ENCODE measurements at places on chromosomes 4 and X. TPM values are rescaled to one million over a fixed set of nuclear protein-coding genes. Genes with fewer than 3 reads are reported as not detected.

DNA sequence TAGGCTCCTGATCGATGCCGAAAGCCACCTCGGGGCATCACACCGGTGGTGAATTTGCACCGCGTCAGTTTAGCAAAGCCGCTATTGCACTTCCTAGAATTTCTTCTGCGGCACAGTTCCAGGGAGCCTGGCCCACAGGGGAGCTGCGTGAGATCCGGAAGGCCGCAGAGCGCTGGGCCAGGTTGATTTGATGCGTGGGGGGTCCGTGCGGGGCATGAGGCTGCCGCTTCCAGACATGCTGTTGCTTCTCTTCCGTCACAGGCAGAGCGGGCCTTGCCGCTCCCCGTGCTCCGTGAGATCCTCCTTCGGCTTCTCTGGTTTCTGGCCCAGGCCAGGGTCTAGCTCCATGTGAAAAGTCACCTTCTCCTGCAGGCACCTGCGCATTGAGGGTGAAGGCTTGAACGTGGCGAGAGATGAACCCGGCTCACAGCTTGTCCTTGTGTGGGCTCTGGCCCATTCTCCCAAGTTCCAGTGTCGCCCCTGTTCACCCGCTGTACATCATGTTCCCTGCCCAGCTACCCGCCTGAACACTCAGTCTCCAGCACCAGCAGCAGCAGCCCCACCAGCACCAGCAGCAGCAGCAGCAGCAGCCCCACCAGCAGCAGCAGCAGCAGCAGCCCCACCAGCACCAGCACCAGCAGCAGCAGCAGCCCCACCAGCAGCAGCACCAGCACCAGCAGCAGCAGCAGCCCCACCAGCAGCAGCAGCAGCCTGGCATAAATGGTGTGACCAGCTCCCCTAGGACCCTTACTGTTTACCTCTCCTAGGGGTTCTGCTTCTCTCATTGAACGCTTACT, 131.2 kb downstream of the TRIML1 start:
- DNase-seq = no peak

GRCh38 chrX:70916754-70917153, 8.2 kb upstream of the TEX11 start:
- DNase-seq = no peak

DNA sequence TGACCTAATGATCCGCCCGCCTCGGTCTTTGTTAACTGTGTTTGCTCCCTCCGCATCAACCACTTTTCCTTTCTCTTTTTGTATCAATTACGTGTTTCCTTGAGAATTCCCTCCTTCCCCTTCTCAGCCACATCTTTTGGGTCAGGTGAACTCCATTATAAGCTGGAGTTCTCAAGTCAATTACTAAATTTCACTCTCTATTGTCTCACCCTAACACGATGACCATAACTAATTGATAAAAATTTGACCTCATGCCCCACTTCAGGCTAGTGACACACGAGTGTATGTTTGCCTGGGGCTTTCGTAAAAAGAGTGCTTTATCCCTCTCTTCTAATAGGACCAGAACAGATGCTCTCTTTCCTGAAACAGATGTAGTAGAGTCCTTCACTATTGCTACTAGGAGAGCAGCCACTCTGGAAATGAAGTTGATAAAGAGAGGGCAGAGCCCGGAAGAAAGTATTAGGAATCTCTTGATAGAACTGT, 403.6 kb upstream of the ANXA10 start:
- DNase-seq = no peak

DNA sequence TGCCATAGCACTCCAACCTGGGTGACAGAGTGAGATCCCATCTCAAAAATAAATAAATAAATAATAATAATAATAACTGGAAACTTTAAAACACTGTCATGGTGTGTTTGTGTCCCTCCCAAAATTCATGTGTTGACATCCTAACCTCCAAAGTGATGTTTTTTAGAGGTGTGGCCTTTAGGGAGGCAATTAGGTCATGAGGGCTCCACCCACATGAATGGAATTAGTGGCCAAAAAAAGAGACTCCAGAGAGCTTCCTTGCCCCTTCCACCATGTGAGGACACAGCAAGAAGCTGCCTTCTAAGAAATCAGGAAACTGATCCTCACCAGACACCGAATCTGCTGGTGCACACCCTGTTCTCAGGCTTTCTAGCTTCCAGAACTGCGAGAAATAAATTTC, 23.8 kb upstream of the RAPGEF2 start:
- no peak for DNase-seq

GRCh38 chr4:21765810-21766407, 182.7 kb downstream of the KCNIP4 start:
- DNase-seq = no peak

DNA sequence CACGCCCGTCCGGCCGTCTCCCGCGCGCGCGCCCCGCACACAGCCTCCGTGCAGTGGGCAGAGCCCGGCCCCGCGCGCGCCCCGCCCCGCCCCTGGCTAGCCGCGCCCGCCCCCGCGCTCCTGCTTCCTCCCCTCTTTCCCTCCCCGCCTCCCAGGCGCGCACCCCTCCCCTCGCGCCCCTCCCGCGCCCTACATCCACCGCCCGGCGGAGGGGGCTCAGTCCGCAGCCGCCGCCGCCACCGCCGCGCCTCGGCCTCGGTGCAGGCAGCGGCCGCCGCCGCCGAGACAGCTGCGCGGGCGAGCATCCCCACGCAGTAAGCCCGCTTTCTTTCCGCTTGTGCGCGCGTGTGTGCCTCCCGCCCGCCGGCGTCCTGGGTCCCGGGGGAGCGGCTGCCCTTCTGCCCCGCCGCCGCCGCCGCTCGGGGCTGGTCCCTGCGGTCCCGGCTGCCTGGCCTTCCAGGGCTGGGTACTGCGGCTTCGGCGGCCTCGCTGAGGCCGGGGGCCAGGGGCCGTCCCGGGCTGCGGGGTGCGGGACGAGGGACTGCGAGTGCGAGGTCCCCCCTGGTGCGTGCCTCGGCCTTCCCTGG, at the start of gene FHL1:
FHL1 (plus strand) TSS at position 219 of the 587 bp plus-strand sequence.
- peak; percentile 91 for DNase-seq

DNA sequence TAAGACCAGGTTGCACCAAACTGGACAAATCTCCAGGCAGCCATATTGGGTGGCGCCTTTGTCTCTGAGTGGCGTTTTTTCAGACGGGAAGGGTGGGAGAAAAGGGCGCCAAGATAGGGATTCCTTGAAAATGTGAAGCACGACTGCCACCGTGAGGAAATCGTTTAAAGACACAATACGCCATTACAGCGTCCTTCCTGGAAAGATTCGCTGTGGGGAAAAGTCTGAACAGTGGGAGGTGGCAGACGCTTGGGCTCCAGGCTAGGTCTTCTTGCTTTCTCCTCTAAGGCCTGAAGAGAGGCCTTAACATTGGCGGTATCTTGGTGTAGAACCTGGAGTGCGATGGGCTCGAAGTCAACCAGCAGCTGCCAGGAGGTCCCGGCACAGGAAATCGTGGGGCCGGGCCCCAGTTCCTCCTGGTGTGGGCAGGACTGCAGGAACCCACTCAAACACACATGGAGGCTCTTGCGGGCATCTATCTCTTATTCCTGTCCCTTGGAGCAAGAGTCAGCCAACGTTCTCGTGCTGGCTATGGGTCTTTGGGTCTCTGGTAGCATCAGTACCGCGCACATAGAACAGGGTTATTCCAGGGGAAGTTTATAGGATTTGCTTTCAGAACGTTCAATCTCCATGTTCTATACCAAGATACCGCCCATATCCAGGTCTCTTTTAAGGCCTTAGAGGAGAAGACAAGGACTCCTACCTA, 208.8 kb downstream of the OR13H1 start:
- peak; percentile 85 for DNase-seq

DNA sequence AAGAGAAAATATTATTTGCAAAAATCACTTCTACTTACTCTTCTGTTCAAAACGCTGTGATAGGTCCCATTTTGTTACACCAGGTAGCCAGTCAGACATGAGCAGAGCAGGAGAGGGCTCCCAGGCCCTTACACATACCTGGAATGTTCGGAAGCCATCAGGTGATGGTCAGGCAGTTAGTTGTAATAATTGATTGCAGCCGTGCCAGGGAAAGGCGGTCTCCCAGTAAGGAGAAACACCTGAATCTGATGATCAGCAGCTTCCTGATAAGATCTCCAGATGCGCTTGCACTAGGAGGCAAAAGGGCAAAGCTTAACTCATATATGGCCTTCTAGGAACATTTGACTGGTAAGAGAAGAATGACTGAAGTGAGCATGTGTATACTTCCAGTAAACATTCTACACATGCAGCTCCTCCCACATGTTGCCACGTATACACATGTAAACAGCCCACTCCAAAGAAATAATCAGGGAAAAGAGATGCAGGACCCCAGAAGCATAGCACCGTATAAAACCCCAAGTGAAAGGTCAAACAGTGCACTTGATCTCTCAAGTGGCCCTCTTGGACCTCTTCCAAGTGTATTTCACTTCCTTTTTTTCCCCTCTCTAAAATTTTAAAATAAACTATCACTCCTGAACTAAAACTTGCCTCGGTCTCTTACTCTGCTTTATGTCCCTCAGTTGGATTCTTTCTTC, 1338.0 kb downstream of the FSTL5 start:
- no peak for DNase-seq

DNA sequence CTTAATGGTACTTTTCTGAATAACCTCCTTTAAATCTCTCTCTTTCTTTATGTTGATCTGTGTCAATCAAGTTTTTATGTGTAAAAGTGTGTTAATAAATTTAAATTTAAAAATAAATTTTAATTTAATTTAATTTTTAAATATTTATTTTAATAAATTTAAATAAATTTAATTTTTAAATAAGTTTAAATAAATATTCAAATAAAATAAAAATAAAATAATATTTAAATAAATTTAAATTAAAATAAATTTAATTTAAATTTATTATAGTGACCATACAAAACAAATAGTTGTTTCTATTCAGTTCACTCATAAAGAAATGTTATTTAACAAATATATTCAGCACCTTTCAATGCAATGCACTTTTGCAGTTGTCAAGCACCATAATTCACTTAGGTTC, 146.9 kb downstream of the GRID2 start:
- DNase-seq = no peak

- no peak for DNase-seq
Measured at GRCh38 chr4:38669208-38669607, 5.2 kb downstream of the KLF3 start.

- DNase-seq = no peak
Measured at GRCh38 chr4:56657128-56657527, 24.0 kb downstream of the HOPX start.

DNA sequence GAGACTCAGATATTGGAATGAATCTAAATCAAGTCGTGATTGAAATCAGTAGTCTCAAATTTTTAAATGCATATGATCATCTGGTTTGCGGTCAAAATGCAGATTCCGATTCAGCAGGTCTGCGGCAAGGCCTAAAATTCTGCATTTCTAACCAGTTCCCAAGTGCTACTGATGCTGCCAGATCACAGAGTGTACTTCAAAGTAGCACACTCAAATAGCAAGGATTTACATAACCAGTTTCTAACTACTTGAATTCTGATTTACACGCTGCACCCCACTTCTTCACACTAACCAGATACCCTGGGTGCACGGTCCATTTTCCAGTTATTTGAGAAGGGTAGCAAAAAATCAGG, 752 bp downstream of the MBTPS2 start:
- DNase-seq = no peak

DNA sequence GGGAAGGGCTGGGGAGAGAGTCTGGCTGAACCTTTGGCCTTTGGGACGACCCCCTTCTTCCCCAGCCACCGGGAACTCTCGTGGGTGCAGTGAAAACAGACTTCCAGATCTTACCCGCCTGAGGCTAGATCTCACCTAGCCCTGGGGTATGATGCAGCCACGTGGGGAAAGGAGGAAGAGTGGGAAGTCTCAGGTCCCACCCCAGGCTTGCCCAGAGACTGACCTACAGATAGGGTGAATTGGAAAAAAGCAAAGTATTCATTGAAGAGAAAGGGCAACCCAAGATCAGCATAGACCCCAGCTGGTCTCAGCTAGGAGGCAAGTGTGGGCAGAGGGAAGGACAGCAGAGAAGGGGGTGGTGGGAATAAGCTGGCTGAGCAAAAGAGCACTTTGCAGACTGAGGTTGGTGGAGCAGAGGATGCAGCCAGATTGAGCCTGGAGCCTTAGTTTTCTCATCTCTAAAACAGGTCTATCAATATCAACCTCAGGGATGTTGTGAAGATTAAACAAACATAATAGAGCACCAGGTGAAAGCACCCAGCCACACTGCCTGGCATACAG, 4.2 kb upstream of the EFNB1 start:
- DNase-seq = no peak

- no peak for DNase-seq
Measured at GRCh38 chr4:81440949-81441348, 30.8 kb downstream of the RASGEF1B start.

DNA sequence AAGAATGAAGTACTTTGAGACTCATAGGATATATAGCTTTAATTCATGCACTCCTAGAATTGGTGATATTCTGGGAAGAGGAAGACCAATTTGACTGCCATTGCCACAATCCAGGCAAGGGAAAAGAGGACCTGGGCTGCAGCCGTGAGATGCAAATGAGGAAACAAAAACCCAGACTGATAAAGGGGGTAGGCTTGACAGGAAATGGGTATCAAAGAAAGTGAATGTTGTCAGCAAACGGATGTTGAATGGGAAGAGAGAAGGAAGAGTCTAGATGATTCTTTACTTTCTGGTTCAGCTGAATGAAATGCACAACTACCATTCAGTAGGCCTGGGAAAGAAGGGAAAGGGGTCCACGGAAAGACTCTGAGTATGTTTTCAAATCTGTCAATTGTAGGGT, 17.1 kb upstream of the ARHGEF6 start:
- no peak for DNase-seq

DNA sequence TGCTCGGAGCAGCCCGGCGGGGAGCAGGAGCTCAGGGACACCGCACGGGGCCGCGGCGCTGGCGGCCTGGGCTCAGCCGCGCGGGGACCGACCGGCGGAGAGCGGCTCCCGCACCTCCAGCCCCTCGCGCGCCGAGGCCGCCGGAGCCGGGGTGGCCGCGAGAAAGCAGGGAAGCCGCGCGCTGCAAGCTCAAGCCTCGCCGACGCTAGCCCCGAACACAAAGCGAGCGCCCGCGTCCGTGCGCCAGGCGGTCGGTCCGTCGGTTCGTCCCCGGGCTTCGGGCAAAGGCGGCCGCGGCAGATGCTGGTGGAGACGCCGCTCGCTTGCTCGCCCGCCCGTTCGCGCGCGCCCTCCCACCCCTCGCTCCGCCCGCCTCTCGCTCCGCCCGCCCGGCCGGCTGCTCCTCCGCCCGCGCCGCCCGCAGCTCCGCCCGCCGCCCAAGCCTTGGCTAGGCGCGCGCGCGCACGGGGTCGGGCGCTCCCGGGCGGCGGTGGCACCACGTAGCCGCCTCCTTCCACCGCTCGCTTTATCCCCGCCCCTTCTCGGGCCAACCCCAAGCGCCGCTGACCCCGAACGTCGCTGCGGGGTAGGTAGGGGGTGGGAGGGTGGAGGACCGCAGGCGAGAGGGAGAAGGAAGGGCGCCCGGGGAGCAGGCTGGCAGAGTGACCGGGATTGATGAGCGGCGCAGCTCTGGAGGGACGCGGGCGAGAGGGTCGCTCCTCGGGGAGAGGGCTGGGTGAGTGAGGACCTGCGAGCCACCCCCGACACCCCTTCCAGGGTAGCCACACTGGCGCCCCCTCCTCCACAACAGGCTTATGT, at the start of gene TSPAN5:
TSPAN5 (minus strand) TSS at position 325 of the 819 bp plus-strand sequence.
- DNase-seq = peak; percentile 79

- no peak for DNase-seq
Measured at GRCh38 chr4:162151850-162152249, 11.9 kb downstream of the FSTL5 start.

NHSL2 gene
- total RNA-seq = 9.2 TPM

DMD gene
- 125 TPM for total RNA-seq

TEX13B gene
- total RNA-seq = not detected

GIMD1 gene
- not detected for total RNA-seq

SUPT20HL2 gene
- total RNA-seq = not detected

GPR50 gene
- total RNA-seq = not detected

TCEAL6 gene
- total RNA-seq = not detected

CT45A3 gene
- not detected for total RNA-seq

CFAP99 gene
- not detected for total RNA-seq

TRPC3 gene
- total RNA-seq = 0.20 TPM
